Cardiac septum (tissue), 1 donor: ENCODE measurements at places on chromosomes 6 and 20. TPM values are rescaled to one million over a fixed set of nuclear protein-coding genes. Genes with fewer than 3 reads are reported as not detected.

Gene MOCS1
- total RNA-seq = 22.1 TPM

Gene DLK2
- 2.9 TPM for total RNA-seq

Gene CDYL
- 36.3 TPM for total RNA-seq

Gene ADGRG6
- 2.3 TPM for total RNA-seq

- DNase-seq = no peak
These were observed 118.7 kb downstream of the TBX18 start for GRCh38 chr6:84645563-84646266.

GRCh38 chr6:150033207-150033771 lies 8.0 kb upstream of the RAET1L start:
- DNase-seq = no peak

DNA sequence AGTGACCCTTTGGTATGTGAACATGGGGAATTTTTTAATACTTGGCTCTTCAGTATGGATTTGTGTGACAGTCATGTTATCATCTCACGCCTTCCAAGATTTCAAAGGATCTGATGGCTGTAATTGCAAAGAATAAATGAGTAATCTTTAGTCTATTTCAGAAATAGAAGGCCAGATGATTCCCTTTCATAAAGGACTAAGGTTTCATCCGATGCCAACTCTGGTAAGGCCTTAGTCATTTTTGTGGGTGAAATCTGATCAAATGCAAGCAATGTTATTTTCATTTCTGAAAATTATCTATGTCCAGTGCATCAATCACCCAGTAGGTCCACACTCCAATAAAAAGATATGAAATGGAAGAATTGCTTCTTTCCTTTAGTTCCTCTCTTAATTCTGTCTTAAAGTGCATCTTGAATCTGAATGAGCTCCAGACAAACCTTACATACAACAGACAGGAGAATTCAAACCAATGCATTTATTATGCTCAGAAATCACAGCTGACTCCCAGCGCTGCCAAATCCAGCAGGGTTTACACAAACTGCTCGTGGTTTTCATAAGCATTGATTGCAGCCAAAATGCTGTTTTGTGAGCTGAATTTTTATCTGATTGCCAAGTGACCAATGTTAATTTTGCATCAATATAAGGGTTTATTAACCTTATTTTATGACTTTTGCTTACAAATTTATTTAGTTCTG lies 565.2 kb upstream of the MARCKS start:
- DNase-seq = no peak

GRCh38 chr20:10622657-10623418 lies 51.0 kb downstream of the JAG1 start:
- no peak for DNase-seq

- no peak for DNase-seq
These were observed 1.1 kb downstream of the SPTLC3 start for GRCh38 chr20:13009682-13010406.

DNA sequence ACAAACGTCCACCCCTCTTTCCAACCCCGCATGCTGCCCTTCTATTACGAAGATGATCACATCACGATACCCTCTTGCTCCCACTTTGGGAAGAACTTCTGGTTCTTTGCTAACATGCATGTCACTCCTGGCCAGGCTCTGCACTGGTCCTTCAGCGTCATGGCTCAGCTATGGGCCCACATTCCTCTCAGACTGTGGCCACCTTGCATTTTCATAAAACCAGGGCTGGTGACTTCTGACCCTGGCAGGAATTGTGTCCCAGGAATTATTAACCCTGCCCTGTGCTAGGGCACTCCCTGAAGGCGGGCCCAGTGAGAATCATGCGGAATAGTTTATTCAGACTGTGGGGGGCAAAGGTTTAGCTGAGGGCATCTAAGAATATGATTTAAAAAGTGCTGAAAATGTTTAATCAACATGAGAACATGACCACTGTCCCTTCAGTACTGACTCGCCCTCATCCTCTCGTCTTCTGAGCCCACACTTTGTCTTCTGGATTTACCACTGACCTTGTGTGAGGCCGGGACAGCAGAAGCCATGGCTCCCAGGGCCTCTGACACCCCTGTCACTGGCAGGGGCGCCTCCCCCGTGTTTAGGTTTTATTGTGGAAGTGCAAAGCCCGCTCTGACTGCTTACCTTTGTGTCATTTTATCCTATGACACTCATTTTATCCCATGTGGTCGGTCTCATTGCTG lies 38.1 kb upstream of the THBS2 start:
- DNase-seq = no peak

GRCh38 chr6:154478021-154478700 lies 32.3 kb downstream of the CNKSR3 start:
- no peak for DNase-seq

DNA sequence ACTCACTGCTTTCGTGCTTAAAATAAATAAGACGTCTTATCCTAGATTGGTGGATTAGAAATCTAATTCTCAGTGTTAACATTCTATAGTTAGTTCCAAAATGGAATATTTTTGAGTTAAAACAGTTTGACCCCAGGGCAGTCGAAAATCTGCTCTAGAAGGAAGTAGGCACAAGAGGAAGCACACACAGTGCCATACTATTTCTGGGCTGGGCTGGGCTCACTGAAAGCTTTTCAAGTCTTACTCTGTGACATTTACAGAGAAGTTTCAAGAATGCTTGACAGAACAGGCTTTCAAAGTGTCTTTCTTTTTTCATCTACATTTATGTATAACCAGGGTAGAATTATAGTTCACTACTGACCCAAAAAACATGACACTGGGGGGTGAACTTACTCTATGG lies 209.8 kb downstream of the SOD2 start:
- DNase-seq = no peak
